ENCODE measurements at places on chromosomes 13 and 19.

DNA sequence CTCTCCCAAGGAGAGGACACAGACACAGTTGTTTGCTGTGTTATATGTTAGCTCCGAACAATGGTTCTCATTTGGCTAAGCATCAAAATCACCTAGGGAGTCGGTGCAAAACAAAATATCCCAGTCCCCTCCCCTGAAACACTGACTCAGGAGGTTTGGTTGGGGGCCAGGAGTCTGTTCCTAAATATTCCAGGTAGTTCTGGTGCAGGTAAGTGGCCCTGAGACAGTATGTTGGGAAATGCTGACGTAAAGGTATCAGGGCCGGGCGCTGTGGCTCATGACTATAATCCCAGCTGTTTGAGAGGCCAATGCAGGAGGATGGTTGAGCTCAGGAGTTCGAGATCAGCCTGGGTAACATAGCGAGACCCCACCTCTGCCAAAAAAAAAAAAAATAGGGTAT lies 2.3 kb upstream of the MAP2K7 start:
- no peak for DNase-seq

- DNase-seq: no peak
These were observed 43.5 kb downstream of the FREM2 start for GRCh38 chr13:38730332-38730731.

- DNase-seq: no peak
These were observed 2.1 kb downstream of the ANKRD27 start for GRCh38 chr19:32672841-32673240.

GRCh38 chr13:97544031-97544765 lies 110.2 kb downstream of the RAP2A start:
- DNase-seq: no peak

GRCh38 chr19:10872546-10873107 lies 1.3 kb downstream of the CARM1 start:
- DNase-seq: no peak

GRCh38 chr19:13396250-13397080 lies 109.8 kb downstream of the CACNA1A start:
- DNase-seq: peak; percentile 55

DNA sequence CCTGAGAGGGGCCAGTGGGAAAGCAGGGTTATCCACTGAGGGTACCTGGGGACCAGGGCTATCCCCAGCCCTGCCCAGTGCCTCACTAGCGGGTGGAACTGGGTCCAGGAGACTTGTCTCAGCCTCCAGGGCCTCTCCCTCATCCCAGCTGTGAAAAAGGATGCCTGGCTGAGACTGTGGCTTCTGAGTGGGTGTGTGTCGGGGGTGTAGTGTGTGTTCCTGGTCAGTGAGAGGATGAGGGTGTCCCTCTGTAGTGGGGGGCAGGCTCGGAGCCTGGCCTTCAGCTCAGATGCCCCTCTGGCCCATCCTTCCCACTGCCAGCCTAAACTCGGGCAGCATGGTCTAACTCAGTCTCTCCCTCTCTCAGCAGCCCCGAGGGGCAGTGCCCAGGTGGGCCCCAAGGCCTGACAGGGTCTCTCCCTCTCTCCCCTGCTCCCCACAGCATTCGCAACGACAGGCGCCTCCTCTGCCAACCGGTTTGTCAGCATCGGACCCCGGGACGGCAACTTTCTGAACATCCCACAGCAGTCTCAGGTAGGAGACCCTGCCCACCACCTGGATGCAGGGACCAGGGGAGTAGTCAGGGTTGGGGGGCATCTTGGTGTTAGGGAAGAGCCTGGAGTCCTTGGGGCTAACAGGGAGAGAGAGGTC lies 12.7 kb downstream of the LYL1 start:
- DNase-seq: no peak

DNA sequence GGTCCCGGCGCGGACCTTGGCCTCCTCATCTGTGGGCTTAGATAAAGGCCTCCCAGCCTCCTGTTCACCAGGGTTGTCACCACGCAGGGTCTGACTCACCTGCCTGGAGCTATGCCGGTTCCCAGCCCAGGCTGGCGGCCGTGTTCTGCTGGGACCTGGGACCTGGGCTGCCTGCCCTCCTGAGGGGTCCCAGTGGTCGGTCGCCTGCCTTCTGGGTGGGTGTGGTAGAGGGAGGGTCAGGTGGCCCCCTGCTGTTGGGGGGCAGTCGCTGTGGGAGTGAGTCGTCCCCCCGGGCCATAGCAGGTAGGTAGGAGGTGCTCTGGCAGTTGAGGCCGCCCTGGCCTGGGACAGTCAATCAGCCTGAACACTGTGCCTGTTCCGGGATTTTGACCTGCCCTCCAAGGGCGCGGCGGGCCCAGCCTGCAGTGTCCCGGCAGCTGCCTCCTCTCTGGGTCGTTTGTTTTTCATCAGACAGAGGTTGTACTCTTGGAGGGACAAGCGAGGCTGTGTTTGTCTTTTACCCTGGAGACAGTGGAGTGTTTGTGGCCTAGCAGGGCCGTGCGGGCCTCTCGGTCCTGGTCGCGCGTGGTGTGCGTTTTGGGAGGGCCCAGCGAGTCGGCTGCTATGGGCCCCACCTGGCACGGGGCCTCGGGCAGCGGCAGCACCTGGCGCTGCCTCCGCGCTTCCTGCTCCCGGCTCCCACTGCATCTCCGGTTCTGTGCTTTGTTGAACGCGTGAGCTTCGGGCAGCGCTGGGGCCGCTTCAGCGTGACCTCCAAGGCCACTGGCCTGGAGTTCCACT lies 2.6 kb downstream of the ADAT3 start:
- no peak for DNase-seq

DNA sequence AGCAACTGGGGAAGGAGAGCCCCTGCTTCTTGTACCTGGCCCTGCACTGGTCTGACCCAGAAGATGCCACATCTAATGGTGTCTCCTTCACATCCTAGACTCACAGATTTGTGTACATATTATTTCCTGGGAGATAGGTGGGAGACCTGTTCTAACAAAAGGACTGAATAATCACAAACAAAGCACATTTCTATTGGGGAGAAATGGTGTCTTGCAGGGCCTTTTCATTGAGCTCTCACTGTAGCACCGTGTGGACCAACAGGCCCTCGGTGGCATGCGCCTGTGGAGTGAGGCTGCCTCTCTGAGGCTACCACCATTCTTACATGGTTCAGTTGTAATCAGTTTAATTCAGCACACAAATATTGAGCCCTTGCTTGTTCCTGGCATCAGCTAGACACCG lies 989 bp upstream of the SACS start:
- no peak for DNase-seq

- DNase-seq: peak; percentile 35
These were observed at the start of gene PRMT1 for GRCh38 chr19:49677231-49677900. TSS of gene PRMT1 (plus strand) at chr19:49677271. CDS start at chr19:49677281, 10 bp downstream.

DNA sequence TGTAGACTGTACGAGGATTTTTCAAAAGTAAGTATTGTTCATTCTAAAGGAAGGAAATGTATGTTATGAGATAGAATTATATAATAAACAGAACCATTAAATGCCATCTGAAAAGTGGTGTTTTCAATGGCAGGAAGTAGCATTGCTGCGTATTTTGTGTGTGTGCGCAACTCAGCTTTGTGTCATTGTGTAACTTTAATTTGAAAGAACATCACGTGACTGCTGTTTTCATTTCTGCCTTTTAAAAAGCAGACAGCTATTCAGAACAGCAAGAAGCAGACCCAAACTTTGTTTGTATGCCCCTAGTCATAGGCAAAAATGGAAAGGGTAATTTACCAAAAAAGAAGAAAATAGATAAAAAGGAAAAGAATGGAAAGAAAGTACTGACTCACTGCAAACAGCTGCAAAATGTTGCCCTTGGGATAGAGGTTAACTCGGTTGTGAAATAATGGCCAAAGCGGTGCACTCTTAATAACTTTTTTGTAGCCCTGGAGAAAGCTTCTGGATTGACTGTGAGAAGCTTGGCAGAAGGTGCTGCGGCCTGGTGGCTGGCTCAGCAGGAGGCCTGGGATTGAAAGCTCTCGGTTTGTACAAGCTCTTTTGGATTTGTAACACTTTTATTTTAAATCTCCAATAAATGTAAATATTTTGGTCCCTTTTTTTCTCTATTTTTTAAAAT lies 97.3 kb downstream of the GGACT start:
- DNase-seq: no peak

- DNase-seq: no peak
These were observed 3.7 kb downstream of the PLEKHF1 start for GRCh38 chr19:29668746-29669609.

- DNase-seq: no peak
These were observed 941.9 kb upstream of the SLC10A2 start for GRCh38 chr13:104008075-104008474.

DNA sequence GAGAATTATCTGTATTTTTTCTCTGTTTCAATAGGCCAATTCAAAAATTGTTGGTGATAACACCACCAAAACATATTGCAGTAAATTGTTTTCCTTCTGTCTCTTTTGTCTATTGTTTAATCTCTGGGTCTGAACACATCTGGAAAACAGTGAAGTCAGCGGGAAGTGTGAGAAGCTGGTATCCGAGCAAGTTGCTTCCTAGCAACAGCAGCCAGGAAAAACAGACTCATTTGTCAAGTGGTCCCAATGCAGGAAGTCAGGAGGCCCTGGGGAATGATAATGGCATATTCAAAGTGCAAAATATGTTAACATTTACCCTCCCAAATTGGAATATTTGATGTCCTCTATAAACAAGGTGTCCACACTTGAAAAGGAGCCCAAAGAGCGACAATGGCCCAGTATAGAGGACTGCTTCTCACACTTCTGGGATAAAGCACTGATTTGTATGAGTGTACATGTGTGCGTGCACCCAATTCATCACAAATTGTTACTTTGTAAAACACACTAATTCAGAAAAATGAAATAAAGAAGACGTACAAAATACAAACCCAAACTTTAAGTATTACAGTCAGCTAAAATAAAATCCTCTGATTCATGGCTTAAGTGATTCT lies 515.0 kb downstream of the TBC1D4 start:
- peak; percentile 33 for DNase-seq

DNA sequence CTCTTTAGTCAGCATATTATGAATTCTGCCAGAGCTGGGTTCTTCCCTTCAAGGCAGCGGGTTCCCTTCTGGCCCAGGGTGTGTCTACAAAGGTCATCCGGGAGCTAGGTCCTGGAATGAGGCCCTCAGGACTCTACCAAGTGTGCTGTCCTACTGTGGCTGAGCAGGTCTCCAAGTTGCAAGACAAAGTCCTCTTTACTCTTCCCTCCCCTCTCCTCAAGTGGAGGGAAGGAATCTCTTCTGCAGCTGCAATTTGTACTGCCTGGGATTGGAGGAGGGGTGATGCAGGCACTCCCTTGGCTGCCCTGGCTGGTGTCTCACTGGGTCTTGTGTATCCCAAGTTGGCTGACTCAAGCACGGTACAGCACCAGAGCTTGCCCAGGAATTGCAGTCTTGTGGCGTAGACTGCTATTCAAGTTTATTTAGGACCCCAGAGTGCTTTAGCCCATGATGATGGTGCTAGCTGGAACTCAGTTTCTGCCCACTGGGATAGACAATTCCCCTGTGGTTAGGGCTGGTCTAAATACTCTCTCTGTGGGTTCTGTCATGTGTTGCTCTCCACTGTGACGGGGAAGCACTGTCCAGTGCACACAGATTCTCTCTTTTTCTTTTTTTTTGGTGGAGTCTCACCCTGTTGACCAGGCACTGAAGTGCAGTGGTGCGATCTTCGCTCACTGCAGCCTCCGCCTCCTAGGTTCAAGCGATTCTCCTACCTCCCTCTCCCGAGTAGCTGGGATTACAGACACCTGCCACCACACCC lies 28.5 kb downstream of the RFC3 start:
- DNase-seq: no peak

- peak; percentile 63 for DNase-seq
These were observed 14.4 kb downstream of the MICOS13 start for GRCh38 chr19:5665781-5666513.

DNA sequence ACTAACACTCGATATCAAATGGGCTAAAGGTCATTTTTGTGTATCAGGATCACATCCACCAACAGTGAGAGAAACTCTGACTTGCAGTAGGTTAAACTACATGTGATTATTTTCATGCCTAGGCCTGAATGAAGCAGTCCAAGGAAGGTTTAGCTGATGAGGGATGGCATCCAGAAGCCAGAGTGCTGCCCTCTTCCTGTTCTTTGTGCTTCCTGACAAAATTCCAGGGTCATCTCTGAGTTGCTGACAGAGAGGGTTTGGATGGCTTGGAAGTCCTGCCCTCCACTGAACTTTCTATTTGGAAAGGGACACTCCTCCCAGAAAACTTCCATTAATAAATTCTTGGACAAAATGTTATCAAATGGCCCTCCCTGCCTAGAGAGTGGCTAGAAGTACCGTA lies 728.3 kb upstream of the SLC10A2 start:
- DNase-seq: no peak

DNA sequence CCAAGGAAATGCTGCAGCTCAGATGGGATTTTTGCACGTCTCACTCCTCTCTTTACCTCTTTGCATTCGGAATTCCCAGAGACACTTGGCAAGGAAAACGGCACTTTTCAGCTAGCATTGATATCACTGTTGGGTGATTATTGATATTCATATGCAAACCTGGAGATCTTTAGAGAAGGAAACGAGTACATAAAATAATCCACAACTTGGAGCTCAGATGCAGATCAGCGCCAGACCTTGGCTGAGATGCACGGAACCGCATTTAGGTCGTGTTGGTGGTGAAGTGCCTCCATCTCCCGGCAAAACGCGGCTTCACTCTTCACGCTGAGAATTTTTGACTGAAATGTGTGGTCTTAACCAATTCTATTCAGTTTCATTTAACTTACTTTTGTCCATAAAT lies 77.2 kb upstream of the ARHGEF7 start:
- DNase-seq: no peak

GRCh38 chr13:33740134-33740538 lies 77.8 kb upstream of the RFC3 start:
- peak; percentile 46 for DNase-seq

DNA sequence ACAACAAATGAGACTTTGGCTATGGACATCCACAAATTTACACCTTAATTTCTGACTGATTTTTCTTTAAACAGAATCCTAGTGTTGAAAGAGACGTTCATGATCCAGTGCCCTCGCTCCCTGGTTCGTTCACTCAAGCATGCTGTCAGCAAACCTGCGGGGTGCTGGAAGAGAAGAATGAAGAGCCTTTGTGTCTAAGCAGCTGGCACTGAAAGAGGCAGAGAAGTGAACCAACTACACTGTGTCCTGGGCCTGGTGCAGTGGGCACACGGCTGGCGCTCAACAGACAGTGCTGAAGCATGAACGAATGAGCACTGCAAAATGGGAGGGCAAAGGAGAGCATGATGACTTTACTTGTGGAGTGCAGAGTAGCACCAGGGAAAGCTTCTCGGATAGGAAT lies 46.8 kb downstream of the MIPEP start:
- DNase-seq: no peak

DNA sequence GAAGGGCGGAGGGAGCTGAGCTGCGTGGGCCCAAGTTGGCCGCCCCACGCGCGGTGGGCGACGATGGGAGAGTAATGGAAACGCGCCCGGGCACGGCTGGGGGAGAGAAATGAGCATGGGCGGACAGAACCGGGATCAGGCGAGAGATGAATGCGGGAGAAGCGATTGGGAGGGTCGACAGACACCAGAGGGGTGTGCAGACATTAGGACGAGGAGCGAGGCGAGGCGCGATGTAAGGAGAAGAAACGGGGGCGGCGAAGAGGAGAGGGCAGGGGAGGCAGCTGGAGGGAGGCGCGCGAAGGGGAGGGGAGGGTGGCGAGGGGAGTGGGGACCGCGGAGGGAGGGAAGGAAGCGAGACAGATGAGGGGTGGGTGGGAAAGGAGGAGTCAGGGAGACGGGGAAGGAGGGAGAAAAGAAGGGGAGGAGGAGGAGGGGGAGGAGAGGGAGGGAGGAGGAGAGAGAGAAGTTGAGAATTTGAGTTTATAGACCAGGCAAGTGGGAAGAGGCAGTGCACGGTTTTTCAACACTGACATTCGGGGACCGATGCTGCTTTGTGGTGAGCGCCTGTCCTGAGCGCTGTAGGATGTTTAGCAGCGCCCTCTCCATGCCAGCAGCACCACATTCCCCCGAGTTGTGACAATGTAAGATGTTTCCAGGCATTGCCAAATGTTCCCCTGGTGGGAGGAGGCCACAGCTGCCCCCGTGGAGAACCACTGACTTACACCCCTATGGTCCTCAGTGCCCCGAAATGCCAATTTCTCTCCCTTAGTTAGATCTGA lies at the start of gene SHISA7:
Gene SHISA7 (minus strand): TSS at position 256 of the 779 bp plus-strand sequence. CDS start 437 bp downstream, outside the sequence.
- DNase-seq: no peak

Measured in fibroblast of skin of back (primary cell).